ENCODE measurements at places on chromosomes 16 and 17. TPM values are rescaled to one million over a fixed set of nuclear protein-coding genes. Genes with fewer than 3 reads are reported as not detected.

- H3K4me3 ChIP-seq = no peak overlapping the region
- no peak overlapping the region for H3K27ac ChIP-seq
- no peaks in the 10 kb centered on the region for H3K36me3 ChIP-seq
- DNase-seq = no peak
- peaks cover 34% of the 10 kb centered on the region for H3K27me3 ChIP-seq
- H3K4me1 ChIP-seq = peaks cover 3% of the 10 kb centered on the region
Observed at GRCh38 chr16:88552815-88553214, 17.4 kb upstream of the ZC3H18 start.

DNA sequence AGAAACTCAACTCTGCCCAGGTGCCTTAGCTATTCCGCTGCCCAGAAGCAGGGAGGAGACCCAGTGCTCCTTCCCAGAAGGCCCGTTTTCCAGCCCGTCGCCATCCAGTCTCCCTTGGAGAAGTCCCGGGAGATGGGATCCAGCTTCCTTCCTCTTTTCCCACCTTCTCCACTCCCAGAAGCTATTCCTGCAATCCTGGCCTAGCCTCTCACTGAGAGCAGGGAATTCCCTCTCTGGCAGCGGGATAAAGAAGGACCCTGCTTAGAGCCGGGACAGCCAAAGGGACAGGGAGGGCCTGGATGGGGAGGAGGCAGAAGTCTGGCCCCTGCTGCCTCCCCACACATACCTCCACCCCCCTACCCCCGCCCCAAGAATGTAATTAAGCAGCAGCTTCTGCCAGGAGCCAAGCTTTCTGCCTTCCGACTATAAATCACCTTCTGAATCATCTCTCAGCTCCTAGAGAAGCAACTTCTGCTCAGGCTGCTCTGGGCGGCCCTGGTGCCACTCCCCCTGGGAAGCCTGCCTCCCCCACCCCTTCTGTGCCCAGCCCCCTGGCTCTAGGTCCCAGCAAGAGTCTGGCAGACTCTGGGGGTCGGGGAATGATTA lies 6.4 kb downstream of the WNT3 start:
- no peaks in the 10 kb centered on the region for H3K36me3 ChIP-seq
- no peak overlapping the region for H3K4me3 ChIP-seq
- no peak overlapping the region for H3K27ac ChIP-seq
- H3K27me3 ChIP-seq = peaks cover 18% of the 10 kb centered on the region

DNA sequence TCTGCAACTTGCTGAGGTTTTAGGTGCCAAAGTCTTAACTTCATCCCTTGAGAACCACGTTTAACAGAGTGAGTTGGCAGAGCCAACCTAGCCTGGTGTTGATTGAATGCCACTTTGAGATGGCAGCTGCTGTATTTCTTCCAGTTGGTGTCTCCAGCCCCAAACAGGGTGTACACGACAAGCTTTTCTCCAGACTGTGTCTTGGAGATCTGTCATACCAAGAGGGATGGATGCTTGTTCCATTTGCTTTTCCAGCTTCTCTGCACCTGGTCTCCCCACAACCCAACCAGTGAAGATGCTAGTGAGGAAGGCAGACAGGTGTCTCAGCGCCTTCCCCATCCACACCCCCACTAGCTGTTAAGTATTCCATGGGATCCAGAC lies 141.1 kb upstream of the HS3ST2 start:
- no peak for DNase-seq
- no peak overlapping the region for H3K27ac ChIP-seq
- H3K36me3 ChIP-seq = no peaks in the 10 kb centered on the region
- no peaks in the 10 kb centered on the region for H3K27me3 ChIP-seq

DNA sequence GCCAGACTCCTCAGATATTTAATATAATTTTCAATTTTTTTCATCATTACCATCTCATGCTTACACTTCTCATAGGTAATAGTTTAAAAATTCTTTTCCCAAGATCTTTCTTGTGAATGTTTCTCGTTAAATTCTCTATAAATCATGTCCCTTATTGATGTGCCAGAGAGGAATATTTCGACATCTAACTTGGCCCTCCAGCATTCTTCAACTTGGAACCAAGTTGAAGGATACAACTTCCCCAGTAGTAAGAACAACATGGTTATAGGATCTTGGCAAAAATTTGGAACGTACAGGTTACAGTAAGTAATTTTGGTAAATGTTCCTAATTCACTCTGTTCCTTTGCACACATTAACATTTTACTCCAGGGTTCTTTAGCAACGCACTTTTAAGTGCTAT lies 731.8 kb downstream of the CDH11 start:
- no peak overlapping the region for H3K4me3 ChIP-seq
- no peak overlapping the region for H3K27ac ChIP-seq
- no peaks in the 10 kb centered on the region for H3K36me3 ChIP-seq
- H3K27me3 ChIP-seq = no peaks in the 10 kb centered on the region
- H3K4me1 ChIP-seq = peaks cover 5% of the 10 kb centered on the region
- DNase-seq = no peak

DNA sequence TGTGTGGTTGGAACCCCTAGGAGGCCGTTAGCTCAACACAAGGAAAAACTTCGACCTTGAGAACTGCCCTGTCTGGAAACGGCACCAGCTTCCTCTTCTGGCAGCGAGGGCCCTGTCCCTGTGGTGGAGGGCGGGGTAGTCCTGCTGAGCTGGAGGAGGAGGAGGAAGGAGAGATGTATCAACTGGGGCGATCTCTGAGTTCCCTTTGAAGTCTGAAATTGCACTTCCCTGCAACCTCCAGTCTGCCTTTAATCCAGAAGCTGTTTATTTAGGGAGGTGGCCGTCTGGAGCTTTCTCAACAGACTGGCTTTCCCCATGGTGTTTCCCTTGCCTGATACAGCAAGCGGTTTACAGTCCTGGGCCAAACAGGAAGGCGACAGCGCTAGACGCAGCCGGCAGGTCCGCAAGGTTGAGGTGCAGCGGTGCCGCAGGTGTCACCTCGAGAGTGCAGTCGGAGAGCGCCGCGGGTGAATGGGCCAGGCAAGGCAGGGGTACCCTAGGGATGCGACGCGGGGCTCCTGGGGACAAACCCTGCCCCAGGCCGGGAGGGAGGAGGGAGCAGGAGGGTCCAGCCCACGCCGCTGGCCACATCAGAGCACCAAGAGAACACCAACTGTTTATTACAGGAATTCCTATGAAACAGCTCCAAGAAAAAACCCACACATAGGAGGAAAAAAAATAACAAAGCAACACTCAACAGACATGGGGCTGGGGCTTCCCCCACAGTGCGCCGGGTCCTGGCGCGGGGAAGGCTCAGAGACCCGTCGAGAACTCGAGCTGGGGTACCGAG lies 11.4 kb upstream of the MRPS23 start:
- peak overlapping the region; percentile 79 for H3K4me3 ChIP-seq
- no peaks in the 10 kb centered on the region for H3K36me3 ChIP-seq
- H3K27ac ChIP-seq = no peak overlapping the region
- peak; percentile 58 for DNase-seq

DNA sequence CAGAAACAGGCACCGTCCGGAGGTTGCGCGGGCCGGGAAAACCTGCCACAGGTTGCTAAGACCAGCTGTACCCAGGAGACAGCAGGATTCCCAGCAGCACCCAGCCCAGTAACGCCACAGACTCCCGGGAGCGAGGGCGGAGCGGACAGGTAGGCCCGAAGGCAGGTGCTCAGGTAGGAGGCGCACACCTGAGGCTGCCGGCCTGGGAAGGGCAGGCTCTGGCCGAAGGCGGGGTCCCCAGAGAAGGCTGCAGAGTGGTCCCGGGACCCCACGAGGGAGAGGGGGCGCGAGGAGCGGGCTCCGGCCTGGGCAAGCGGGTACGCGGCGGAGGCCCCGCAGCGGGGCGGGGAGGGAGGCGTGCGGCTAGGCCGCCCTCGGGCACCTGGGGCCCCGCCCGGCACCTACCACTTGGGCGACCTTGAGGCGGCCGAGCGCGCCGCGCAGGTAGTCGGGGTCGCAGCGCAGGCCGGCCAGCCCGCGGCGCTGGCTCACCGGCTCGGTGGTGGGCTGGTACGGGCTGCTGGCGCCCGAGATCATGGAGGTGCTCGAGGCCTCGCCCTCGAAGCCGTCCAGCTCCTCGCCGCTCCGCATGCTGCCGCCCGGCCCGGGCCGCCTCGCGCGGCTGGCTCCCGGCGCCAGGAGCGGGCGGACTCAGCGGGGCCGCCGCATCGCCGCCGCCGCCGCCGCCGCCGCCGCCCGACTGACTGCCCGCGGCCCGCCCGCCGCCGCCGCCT lies 441 bp downstream of the CMTM4 start:
- H3K27ac ChIP-seq = peak overlapping the region; percentile 65
- peaks cover 9% of the 10 kb centered on the region for H3K27me3 ChIP-seq
- no peaks in the 10 kb centered on the region for H3K36me3 ChIP-seq
- peaks cover 45% of the 10 kb centered on the region for H3K4me1 ChIP-seq
- peak overlapping the region; percentile 78 for H3K4me3 ChIP-seq

GRCh38 chr17:80474231-80474960 lies 2.0 kb downstream of the NPTX1 start:
- peak overlapping the region; percentile 61 for H3K4me3 ChIP-seq
- peaks cover 76% of the 10 kb centered on the region for H3K27me3 ChIP-seq
- no peak for DNase-seq
- H3K4me1 ChIP-seq = peaks cover 12% of the 10 kb centered on the region
- H3K36me3 ChIP-seq = no peaks in the 10 kb centered on the region

- H3K27me3 ChIP-seq = peaks cover 12% of the 10 kb centered on the region
- H3K27ac ChIP-seq = no peak overlapping the region
- H3K4me1 ChIP-seq = peaks cover 8% of the 10 kb centered on the region
- H3K36me3 ChIP-seq = no peaks in the 10 kb centered on the region
Observed at GRCh38 chr16:88378836-88379693, 3.7 kb upstream of the ZNF469 start.

DNA sequence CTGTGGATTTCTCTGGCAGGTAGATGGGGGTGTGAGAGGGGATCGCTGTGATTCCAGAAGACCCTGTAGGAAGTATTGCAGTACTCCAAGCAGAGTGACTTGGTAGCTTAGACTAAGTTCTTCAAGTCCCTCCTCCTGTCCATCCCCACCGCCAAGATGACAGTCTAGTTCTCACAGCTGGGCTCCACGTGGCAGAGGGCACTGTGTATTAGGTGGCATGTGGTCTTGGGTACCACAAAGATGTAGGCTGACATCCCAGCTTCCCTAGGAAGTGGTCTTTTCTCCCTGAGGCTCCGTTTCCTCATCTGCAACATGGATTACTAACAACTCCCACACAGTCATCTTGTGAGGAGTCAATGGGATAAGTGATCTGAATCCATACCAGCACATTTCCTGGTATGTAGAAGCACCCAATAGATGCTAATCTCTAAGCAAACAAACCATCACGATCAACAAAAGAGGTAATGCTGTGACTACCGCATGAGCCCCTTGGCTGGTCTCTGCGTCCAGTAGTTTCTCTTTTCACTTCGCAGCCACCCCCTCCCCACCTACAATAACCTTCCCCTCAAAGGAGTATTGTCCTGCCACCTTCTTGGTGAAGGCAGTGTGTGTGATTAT lies 349.1 kb upstream of the EEF2KMT start:
- H3K27me3 ChIP-seq = peaks cover 23% of the 10 kb centered on the region
- H3K27ac ChIP-seq = no peak overlapping the region
- peaks cover 52% of the 10 kb centered on the region for H3K4me1 ChIP-seq
- peaks cover 4% of the 10 kb centered on the region for H3K36me3 ChIP-seq
- DNase-seq = no peak
- H3K4me3 ChIP-seq = no peak overlapping the region

GRCh38 chr16:77657016-77657415 lies 65.3 kb upstream of the NUDT7 start:
- no peaks in the 10 kb centered on the region for H3K27me3 ChIP-seq
- no peak overlapping the region for H3K4me3 ChIP-seq
- H3K27ac ChIP-seq = no peak overlapping the region
- peaks cover 14% of the 10 kb centered on the region for H3K4me1 ChIP-seq
- peak; percentile 22 for DNase-seq
- peaks cover 6% of the 10 kb centered on the region for H3K36me3 ChIP-seq

GRCh38 chr16:78446992-78447563 lies 347.6 kb downstream of the WWOX start:
- no peak overlapping the region for H3K27ac ChIP-seq
- no peak overlapping the region for H3K4me3 ChIP-seq
- H3K27me3 ChIP-seq = no peaks in the 10 kb centered on the region
- DNase-seq = no peak
- H3K4me1 ChIP-seq = peaks cover 28% of the 10 kb centered on the region

DNA sequence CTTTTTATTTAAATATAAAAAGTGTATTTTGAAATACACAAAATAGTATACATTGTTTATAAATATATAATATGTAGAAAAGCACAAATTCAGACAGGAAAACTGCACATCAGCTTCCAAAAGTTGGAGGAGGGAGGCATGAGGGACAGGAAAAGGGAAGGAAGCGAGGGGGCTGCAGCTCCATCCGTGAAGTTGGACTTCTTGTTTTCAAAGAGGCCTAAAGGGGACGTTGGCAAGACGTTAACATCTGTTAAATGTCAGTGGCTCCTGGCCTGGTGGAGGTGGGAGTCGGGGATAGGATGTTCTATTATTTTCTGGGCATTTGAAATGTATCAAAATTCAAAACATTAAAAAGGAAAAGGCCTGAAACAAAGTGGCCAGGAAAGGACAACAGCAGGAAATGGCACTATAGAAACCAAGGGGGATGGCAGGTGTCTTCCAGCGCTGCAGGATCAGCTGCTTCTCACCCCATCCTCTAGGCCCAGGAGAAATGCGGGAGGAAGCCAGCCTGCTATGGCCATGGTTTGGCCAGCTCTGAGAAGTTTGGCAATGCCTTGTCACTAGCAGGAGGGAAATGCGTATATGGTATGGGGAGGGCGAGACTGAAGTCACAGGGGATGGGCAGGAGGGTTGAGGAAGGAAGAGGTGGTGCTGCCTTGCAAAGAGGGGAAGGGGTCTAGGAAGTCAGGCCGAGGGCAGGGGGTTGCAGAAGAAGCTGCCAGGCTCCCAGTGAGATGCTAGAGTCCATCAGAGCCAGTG lies 6.4 kb downstream of the CMTM2 start:
- peaks cover 20% of the 10 kb centered on the region for H3K4me1 ChIP-seq
- H3K4me3 ChIP-seq = no peak overlapping the region
- DNase-seq = no peak
- H3K27ac ChIP-seq = no peak overlapping the region
- no peaks in the 10 kb centered on the region for H3K36me3 ChIP-seq

GRCh38 chr17:33509331-33509730 lies 216.2 kb upstream of the ASIC2 start:
- DNase-seq = no peak
- peaks cover 10% of the 10 kb centered on the region for H3K4me1 ChIP-seq
- H3K4me3 ChIP-seq = no peak overlapping the region
- no peak overlapping the region for H3K27ac ChIP-seq
- peaks cover 6% of the 10 kb centered on the region for H3K27me3 ChIP-seq
- H3K36me3 ChIP-seq = no peaks in the 10 kb centered on the region

BANP gene
- total RNA-seq = 34.5 TPM

ARL5C gene
- total RNA-seq = not detected

EXOC7 gene
- 96.2 TPM for total RNA-seq

All from WTC11 (cell line).